CD4-positive, alpha-beta memory T cell (primary cell): ENCODE measurements at places on chromosomes 2 and 18.

DNA sequence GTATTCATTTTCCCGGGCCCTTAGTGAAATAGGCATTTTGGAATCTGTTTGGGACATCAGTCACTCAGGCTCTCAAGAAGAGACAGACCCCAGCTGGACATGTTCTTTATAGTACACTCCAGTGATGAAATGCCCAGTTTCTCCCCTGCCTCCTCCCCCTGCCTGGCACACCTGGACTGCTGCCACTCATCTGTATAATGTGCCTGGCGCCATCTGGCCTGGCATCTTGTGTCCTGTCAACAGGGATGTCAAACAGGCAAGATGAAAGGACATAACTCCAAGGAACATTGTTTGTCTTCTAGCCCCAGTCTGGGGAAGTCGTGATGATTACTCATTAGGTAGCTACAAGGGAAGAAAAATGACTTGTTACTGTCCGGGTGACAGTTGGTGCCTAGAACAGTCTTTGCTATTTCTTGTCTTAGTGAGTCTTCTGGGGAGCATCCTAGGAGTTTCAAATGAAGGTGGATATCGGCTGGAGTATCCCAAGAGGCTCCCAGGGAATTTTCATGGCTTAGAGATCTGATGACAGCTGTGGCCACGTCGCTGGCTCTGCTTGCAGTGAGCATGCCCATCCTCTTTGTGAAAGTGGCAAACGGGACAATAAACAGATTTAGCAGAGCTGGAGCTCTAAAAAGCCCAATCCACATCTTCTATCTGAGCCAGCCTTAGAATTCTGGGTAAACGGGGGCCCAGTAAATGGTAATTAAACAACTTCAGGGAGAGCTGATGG lies 153.6 kb downstream of the ALK start:
- no peak for DNase-seq

GRCh38 chr18:24000613-24001490 lies 13.7 kb upstream of the TTC39C start:
- peak; percentile 67 for DNase-seq

GRCh38 chr18:59340817-59341216 lies 18.2 kb downstream of the LMAN1 start:
- DNase-seq, result no peak

- DNase-seq, result no peak
Measured at GRCh38 chr2:150620855-150621254, 133.4 kb upstream of the RND3 start.

DNA sequence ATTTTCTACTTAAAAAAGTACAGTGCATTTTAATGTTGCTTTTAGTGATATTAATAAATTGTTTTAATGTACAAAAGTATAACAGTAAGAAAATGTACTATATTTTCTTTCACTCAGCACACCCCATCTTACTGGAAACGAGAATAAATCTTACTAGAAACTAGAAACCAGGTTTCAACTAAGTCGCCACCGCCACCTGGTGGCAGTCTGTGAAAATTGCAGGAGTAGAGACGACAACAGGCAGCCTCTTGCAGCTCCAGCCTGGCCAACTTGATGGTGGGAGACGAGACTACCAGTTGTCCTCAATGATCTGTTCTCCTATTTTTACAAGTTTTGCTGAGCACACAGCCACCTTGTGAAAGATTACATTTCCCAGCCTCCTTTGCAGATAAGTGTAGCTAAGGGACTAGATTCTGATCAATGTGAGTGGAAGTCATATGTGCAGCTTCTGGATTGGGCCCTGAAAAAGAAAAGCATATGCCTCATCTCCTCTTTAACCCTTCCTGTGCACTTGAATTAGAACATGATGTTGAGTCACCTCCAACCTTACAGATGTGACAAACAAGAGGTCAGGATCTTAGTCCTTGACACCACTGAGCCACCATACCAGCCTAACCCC lies 8.7 kb downstream of the OTOF start:
- DNase-seq, result no peak

DNA sequence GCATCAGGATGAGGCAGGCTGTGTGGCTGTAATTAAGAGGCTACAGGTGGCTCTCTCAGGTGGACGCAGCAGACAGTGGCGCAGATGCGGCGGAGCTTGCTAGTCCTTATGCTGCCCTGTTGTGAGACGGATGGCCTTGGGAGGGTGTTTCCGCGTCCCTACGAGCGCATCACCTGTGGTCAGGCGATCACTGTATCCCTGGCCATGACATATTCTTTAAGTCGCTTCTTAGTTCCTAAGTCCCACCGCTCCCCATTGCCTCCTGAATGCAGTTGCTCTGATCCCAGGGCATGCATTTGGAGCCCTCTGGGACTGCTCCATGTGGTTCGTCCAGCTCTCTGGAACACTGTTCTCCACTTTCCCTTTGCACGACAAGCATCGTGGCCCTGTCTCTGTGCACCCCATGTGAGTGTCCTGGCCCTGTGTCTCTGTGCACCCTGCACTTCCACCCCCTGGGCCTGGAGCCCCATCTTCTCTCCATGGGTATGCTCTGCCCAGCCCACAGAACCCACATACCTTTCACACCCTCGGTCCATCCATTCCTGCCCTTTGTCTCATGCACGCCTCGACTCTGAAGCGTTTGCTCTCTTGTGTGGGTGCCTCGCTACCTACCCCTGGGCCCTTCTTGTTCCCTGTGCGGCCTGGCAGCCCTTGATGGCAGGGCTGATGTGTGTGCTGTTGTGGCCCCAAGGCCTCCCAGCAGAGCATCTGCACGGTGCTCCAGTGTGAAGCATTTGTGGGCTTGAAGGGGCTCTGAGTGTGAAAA lies 74.4 kb downstream of the SH3RF3 start:
- no peak for DNase-seq

GRCh38 chr2:206276169-206276942 lies 1.9 kb downstream of the ZDBF2 start:
- DNase-seq, result no peak

DNA sequence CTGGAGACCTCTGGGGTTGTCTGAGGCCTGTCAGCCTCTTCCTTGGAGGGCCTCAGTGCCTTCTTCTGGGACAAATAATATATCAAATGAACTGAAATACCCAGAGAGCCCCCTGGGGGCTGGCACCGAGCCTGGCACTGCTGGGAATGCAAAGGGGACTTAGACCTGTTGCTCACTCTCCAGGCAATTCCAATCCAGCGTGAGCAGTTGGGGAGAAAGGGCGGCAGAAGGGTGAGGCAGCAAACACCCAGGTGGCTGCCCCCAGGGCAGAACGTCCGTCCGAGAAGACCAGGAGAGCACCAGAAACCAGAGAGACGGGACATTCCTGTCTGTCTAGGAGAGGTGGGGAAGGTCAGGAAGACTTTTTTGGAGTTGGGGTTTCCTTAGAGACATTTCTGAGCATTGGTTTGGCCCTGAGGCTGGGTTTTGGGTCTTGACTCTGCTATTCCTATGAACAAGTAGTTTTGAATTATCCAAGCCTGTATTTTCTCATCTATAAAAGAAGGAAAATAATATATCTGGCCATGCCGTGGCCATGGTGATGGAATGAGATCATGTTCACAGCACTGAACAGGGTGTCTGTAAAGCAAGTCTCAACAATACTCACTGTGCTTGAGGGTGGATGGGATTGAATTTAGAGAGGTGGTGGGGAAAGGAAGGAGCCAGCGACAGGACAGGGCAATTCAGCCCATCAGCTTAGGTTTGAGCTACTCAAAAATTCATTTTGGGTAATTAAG lies 44.3 kb upstream of the ZBTB7C start:
- no peak for DNase-seq

- peak; percentile 85 for DNase-seq
Measured at GRCh38 chr2:241762933-241763369, 13.7 kb upstream of the GAL3ST2 start.

DNA sequence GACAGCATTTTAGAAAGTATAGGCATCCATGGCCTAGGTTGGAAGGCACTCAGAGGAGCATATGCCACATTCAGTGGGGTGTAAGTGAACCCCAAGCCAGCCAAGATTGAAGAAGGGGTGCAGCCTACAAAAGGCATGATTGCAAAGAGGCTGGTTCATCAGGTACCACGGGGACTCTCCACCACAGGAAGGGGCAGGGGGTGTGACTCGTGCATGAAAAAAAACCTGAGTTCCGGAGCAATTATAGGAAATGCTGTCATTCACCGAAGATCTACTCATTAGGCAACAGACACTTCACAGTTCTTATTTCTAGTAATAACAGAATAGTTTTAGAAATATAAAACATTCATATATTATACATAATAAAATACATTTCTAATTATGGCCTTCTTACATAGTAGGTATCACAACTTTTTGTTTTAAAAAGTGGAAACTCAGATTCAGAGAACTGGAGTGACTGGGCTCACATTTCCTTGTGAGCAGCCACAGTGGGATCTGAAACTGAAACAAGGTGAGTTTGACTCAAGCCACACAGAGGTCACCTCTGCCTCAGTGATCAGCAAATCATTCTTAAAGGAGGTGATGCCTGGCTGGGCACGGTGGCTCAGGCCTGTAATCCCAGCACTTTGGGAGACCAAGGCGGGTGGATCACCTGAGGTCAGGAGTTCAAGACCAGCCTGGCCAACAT lies 188.4 kb upstream of the GYPC start:
- no peak for DNase-seq

DNA sequence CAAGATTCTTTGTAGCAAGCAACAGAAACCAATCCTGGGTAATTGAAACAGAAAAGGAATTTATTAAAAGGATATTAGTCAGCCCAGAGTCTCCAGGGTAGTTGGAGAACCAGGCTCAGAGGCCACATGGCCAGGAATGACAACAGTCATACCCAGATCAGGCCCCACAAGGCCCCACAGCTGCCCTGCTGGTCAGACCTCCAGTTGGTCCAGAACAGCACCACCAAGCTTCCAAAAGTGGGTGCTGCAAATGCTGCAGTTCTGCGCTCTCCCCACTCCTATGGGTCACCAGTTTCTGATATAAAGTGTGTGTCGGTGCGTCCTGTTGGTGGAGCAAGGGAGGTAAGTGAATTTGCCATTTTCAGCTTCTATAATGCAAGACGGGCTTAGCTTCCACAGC lies 29.9 kb downstream of the KLHL29 start:
- DNase-seq, result no peak

- no peak for DNase-seq
Measured at GRCh38 chr18:45712061-45712460, 11.9 kb upstream of the SLC14A1 start.

DNA sequence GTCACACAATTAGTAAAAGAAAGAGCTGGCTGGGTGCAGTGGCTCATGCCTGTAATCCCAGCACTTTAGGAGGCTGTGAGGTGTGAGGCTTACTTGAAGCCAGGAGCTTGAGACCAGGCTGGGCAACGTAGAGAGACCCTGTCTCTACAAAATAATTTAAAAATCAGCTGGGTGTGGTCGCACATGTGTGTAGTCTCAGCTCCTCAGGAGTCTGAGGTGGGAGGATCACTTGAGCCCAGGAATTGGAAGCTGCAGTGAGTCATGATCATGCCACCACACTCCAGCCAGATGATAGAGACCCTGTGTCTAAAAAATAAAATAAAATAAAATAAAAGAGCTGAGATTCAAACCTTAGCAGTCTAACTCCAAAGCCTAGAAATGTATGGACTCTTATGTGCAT lies 39.0 kb upstream of the NEDD4L start:
- no peak for DNase-seq

DNA sequence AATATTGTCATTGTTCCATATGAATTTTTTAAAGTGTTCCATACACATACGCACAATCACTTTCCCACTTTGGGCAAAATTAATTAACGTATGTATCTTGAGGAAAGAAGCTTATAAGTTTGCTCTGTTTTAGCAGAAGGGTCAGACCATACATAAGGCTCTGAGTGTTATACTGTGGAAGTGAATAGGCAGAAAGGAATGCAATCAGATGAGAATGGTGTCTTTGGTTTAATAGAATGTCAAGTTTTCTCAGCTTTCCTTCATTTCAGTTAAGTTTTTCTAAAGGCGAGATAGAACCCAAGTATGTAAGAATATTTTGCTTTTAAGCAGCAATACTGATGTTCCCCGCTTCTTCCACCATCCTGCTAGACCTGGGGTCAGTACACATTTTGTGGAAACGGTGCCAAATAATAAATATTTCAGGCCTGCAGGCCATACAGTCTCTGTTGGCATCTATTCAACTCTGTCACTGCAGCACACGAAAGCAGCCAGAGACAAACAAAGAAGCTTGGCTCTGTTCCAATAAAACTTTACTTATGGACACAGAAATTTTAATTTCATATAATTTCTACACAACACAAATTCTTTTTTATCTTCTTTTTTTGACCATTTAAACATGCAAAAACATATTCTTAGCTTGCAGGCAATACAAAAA lies 100.6 kb downstream of the UPP2 start:
- DNase-seq, result no peak

GRCh38 chr2:173545364-173545763 lies 190.7 kb downstream of the CDCA7 start:
- no peak for DNase-seq

DNA sequence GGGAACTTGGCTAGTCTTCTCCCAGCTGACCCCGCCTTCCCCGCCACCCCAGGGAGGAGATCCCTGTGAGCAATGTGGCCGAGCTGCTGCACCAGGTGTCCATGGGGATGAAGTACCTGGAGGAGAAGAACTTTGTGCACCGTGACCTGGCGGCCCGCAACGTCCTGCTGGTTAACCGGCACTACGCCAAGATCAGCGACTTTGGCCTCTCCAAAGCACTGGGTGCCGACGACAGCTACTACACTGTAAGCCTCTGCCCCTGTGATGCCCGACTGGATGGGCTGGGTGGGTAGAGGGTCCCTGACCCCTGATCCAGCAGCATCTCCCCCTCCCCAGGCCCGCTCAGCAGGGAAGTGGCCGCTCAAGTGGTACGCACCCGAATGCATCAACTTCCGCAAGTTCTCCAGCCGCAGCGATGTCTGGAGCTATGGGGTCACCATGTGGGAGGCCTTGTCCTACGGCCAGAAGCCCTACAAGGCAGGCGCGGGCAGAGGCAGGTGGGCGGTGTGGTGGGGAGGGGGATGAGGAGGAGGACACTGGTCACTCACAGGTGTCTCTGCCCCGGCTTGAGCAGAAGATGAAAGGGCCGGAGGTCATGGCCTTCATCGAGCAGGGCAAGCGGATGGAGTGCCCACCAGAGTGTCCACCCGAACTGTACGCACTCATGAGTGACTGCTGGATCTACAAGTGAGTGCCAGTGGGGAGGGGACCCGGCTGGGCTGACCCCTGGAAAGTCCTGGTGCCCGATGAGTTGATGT lies 24.2 kb downstream of the ZAP70 start:
- DNase-seq, result no peak

DNA sequence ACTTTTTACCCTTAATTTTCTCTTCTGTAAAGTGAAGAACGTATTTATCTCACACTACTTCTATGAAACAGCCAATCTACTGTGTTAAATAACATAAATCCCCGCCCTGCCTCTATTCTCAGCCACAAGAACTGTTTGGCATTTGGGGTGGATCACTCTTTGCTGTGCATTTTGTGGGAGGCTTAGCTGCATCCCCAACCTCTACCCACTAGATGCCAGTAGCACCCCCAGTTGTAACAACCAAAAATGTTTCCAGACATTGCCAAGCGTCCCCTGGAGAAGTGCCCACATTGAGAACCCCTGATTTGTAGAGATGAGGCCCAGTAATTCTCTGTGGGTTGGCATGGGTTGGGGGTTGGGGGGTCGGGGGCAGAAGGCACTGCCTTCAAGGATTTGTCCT lies 94.7 kb upstream of the BOD1L2 start:
- DNase-seq, result no peak

DNA sequence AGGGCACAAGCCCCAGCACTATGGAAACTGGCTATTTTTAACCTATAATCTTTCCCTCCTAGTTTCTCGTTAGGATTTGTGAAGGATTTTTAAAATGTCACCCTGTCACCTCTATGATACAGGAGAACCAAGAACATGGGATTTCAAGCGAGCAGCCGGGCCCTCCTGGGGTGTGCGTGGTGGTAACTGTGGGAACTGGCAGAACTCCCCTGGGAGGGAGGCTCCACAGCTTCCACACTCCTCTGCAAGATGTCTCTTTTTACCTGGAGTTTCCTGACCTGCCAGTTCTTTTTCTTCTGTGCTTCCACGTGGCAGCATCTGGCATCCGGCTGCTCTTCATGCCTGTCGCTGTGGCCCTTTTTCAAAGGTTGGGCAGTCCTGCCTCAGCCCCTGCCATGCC lies 386.3 kb upstream of the MYT1L start:
- DNase-seq, result no peak
